NCI-H2029 (cell line): ENCODE measurements at places on chromosomes 7 and 10.

GRCh38 chr10:78210976-78211375 is 177.3 kb downstream of the RPS24 start:
- no peak for DNase-seq

- DNase-seq = no peak
Observed at GRCh38 chr7:117090791-117091190, 137.5 kb downstream of the ST7 start.

- no peak for DNase-seq
Observed at GRCh38 chr10:69078311-69078710, 9.6 kb upstream of the SRGN start.

DNA sequence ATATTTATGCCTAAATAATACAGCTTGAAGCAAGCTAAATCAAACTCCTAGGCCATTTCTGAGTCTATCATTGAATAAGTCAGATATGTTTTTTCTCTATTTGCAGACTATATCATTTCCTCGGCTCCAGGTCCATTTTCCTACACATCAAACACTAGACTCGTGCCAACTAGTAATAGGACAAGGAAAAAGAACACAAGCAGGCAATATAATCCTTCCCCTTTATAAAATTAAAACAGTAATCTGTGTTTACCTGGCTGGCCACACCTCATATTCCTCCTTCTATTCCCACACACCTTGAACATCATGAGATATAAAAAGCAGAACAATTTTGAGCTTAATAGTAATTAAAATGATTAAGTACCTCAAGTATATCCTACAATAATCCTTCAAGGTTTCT is 325.7 kb downstream of the TFEC start:
- DNase-seq = no peak

GRCh38 chr10:13853854-13854253 is 267.1 kb downstream of the PRPF18 start:
- no peak for DNase-seq

DNA sequence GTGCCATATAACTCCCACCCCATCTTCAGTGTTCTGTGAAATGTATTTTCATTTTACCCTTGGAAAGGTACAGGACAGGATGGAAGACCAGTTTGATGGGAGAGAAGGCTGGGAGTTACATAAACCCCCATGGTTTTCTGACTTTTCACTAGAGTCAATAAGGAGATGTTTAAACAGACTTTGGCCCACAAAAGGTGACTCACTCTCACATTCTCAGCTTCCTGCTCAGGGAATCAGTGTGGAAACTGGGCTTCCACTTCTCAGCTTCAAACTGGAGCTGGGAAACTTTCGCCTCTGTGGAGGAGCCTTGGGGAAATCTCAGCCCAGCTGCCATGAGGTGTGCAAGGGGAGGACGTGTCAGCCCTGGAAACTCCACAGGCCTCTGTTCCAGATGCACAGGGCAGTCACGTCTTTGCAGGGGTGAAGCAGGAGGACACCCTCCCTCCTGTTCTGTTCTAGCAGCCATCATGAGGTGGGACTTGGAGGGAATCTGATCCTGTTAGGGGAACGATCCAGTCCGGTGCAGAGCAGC is 560.5 kb upstream of the GALNT17 start:
- DNase-seq = no peak

GRCh38 chr7:139748373-139748765 is 29.4 kb downstream of the HIPK2 start:
- DNase-seq = no peak

GRCh38 chr7:46695051-46695708 is 774.1 kb upstream of the IGFBP3 start:
- DNase-seq = no peak

- DNase-seq = no peak
Observed at GRCh38 chr7:117158941-117159697, 163.7 kb downstream of the WNT2 start.

- DNase-seq = no peak
Observed at GRCh38 chr7:144534655-144535395, 131.3 kb upstream of the NOBOX start.
